SK-N-SH treated with all-trans-retinoic acid at 6 μM for 48 hours (cell line): ENCODE measurements at places on chromosomes 2 and 18.

- no peak for ATAC-seq
Measured at GRCh38 chr2:189465478-189465877, 24.2 kb downstream of the WDR75 start.

DNA sequence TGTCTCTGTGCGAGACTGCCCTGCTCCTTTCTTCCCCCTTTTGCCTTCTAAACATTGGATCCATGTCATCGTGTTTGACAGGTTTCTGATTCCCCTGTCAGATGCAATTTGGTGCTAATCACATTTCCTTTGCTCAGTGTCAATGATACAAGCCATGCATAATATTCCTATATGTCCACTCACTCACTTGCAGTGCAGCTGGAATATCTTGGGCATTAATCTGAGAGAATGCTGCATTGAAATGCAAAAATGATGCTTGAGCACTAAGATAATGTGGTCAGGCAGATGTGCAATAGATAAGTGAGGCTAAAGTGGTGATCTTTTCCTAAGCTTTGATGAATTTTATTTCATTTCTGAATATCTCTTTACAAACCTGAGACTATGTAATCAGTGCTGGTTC is 375.5 kb downstream of the PARD3B start:
- ATAC-seq: no peak

DNA sequence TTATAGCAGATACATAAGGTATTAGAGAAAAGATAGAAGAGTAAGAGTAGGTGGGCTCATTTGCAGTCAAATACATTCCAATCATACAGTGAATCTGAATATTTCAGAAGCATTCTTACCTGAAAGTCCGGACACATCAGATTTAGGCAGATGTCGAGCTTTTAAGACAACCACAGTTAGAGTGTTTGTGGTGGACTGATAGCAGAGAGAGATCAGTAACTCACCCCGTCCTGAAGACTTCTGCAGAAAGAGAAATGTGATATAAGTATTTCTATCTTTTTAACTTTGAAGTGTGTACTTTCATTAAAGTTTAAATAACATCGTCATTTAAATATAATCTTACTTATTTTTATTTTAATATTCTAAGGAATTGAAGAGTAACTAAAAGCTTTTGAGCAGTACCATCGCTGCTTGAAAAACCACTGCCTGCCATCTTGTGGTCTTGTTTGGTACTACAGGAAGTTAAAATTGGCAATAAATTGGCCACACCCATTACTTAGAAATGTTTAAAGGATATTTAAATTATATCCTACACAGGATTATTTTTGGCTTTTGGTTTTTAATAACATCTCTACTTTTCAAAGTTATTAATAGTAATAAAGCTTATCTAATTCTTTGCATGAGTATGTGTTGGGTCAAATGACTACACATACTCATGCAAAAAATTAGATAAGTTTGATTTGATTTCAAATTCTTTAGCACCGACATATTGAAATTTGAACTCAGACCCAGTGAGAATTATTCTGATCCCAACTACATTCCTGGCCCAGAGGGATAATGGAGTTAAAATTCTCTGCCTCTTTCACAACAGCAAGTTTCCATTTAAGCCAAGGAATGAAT is 5.5 kb downstream of the SYT4 start:
- ATAC-seq: peak; percentile 64; the same call in 2 of the 3 replicates

DNA sequence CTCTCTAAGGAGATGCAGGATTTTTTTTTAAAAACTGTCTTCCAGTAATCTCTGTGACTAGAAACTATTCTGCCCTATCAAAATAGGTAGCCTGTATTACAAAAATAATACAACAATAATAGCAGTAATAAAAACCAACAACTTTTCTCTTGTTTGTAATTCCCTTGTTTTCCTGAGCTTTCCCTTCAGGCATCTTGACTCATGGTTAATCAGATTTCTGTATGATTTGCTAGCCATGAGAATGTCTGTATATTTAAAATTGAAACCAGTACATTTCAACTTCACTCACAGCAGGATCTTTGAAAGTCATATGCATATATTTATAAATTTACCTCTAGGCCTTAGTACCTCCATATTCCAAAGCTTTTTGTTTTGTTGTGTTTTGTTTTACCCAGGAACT is 38.2 kb downstream of the SLC4A10 start:
- no peak for ATAC-seq

- ATAC-seq: no peak
Measured at GRCh38 chr2:45102579-45103117, 93.4 kb upstream of the SIX2 start.
